ENCODE measurements at places on chromosomes 5 and 9.

DNA sequence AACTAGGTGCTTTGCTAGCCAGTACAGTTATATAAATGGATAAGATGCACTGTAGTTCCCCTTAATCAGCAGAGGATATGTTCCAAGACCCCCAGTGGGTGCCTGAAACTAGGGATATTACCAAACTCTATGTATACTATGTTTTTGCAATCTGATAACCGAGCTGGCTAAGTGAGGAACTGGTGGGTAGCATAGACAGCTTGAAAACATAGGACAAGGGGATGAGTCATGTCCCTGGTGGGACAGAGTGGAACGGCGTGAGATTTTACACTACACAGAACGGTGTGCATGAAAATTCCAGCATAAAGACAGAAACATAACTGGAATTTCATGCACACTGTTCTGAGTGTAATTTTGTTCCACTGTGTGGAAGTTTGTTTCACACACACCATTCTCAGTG lies 86.9 kb downstream of the BASP1 start:
- DNase-seq, result no peak

- DNase-seq, result no peak
Observed at GRCh38 chr5:177094224-177095087, 7.7 kb downstream of the FGFR4 start.

DNA sequence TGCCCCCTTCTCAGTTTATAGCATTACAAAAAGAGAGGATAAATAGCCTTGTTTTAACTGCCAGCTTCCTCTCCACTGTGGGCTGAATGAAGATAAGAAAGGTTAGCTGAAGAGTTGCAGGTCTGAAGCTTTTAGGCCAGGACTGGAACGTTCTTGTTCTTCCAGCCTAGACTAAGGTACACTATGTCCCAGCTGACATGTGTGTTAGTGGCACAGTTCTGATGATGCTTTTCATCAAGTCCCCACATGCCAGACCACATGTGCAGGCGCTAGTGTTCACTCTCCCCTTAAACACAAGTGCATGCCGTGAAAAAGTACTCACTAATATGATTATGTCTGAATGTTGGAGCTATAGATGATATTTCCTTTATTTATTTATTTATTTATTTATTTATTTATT lies 40.7 kb downstream of the STXBP1 start:
- no peak for DNase-seq

DNA sequence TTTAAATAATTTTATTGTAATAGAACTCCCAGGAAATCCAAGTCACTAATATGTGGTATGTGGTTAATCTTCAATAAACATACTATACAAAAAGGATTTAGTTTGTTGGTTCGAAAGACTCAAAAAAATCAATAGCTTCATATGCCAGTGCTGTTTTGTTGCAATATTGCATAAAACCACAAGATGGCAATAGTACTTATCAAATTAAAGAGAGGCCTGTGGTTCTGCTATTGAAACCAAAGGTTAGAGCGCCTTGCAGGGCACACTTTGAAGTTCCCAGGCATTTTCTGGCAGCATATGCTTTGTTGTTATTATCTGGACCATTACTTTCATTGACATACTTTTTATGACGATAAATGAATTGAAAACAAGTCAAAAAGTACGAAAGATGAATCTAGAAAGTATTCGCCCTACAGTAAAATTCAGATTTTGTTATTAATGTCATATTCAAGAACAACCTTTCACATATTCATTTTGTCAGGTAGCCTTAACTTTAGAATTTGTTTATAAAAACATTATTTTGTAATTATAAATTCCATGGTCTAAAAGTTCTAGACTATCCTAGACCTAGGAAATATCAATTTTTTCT lies 316.3 kb downstream of the MCTP1 start:
- peak; percentile 66 for DNase-seq

Measured in PC-9 (cell line).